ENCODE measurements at places on chromosomes 2 and 18.

GRCh38 chr2:85549826-85550225 lies 10.9 kb downstream of the MAT2A start:
- no peak for DNase-seq

- DNase-seq, result no peak
These were observed 41.1 kb upstream of the DSC1 start for GRCh38 chr18:31203794-31204148.

- DNase-seq, result no peak
These were observed 168.5 kb downstream of the DPP4 start for GRCh38 chr2:161905389-161906046.

GRCh38 chr2:151106805-151107506 lies 154.7 kb downstream of the RBM43 start:
- no peak for DNase-seq

DNA sequence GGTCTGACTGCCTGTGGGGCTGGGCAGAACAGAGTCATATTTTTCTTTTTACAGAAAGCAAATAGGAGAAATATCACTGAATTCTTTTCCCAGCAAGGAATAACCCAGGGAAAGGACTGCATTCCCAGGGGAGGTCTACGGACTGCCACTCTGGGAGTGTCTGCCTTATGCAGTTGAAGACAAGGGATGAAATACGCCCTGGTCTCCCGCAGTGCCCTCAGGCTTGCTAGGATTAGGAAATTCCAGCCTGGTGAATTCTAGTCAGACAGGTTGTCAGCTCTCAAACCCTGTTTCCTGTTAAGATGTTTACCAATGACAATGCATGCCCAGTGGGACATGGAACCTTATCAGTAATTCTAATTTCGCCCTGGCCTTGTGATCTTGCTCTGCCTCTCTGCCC lies 30.3 kb upstream of the PDK1 start:
- no peak for DNase-seq

- no peak for DNase-seq
These were observed 251.0 kb downstream of the NDUFA10 start for GRCh38 chr2:239774142-239774462.

DNA sequence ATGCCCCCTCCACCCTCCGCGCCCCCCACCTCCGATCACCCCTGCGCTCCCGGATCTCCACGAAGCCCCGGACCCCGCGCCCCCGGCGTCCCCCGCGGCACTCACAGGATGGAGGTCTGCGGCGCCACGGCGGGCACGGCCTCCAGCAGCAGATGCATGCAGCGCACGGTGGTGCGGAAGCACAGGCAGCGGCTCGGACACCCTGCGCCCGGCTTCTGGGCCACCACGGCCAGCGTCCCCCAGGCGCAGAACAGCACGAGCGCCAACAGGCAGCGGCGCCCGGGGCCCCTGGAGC lies 217 bp downstream of the PXDN start:
- DNase-seq, result no peak

GRCh38 chr2:30354150-30354549 lies 92.9 kb upstream of the LCLAT1 start:
- no peak for DNase-seq

DNA sequence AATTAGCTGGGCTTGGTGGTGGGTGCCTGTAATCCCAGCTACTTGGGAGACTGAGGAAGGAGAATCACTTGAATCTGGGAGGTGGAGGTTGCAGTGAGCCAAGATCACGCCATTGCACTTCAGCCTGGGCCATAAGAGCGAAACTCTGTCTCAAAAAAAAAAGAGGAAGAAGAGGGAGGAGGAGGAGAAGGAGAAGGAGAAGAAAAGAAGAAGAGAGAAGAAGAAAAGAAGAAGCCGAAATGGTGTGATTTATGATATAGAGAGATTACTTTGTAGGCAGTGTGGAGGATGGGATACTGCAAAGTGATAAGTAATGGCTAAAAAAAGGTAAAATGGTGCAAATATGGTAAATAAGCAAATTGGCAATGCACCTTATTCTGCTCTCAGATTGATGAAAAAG lies 25.1 kb downstream of the THNSL2 start:
- no peak for DNase-seq

DNA sequence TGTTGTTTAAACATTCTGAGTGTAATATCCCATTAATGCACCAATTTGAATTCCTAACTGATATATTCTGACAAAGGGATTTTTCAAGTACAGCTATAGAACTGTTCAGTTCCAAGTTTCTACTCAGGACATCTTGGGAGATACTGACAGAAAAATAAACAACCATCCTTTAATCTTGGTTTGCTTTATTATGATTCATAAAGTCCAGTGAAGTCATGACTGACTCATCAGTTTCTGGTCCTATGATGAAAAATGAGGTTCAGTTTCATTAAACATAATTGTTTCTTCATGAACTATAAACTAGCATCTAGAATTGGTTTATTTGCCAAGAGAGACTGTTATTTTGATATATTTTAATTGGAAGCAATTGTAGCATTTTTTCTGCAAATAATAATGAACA lies 896.2 kb downstream of the CCDC85A start:
- DNase-seq, result no peak

- no peak for DNase-seq
These were observed 108.0 kb downstream of the FAM168B start for GRCh38 chr2:130985206-130985780.

DNA sequence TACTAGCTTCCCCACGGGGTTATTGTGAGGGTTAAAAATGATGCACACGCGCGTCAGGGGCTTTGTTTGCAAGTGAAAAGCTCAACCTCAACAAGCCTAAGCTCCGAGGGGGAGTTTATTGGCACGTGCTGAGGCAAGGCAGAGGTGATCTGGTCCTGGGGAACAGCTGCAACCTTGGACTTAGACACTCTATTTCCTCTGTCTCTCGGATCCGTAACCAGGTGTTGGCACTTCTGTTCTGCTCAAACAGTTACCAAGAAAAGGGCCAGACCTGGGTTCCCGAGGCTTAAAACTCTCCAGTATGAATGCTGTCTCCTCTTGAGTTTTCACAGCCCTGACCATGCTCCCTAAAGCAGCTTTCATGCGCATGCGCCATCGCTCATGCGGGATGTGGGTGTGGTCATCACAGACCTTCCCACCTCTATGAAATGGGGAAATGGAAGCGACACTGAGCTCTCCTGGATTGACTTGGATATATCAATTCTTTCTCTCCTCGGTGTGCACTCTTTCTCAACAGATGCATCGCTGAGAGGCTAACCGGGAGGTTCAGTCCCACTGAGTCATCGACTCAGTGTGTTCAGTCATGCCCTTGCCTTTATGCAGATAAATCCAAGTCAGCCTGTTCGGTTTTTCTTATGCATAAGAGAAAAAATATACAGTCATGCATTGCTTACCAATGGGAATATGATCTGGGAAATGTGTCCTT lies 19.9 kb upstream of the RAB31 start:
- DNase-seq, result no peak

- DNase-seq, result no peak
These were observed 45.5 kb downstream of the FANCL start for GRCh38 chr2:58195662-58196061.

DNA sequence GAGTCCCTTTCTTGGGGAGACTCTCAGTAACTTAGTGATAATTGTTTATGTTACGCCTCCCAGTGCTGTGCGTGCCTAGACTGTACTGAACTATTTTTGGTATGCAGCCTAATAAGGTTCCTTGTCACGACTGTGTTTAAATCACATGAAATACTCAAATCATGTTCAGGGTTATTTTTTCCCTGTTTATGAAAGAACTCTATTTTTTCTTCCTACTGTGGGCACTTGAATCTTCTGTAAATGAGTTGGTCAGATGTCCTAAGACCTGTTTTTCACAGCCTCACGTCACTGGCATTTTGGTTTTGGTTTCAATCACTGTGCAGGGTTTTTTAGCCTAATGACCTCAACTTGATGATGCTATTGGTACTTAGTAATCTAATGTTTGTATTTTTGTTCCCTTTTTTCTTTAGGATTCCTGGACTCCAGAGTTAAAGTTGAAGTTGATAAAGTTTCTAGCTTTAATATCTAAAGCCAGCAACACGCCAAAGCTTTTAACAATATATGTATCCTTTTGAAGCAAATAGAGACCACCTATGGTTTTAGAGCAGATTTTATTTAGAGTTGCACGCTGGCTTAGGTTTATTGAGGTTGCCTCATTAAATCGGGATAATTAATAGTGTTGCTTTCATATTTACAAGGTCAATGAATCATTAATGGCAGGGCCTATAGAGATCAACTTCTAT lies 24.0 kb downstream of the ARMC9 start:
- no peak for DNase-seq

DNA sequence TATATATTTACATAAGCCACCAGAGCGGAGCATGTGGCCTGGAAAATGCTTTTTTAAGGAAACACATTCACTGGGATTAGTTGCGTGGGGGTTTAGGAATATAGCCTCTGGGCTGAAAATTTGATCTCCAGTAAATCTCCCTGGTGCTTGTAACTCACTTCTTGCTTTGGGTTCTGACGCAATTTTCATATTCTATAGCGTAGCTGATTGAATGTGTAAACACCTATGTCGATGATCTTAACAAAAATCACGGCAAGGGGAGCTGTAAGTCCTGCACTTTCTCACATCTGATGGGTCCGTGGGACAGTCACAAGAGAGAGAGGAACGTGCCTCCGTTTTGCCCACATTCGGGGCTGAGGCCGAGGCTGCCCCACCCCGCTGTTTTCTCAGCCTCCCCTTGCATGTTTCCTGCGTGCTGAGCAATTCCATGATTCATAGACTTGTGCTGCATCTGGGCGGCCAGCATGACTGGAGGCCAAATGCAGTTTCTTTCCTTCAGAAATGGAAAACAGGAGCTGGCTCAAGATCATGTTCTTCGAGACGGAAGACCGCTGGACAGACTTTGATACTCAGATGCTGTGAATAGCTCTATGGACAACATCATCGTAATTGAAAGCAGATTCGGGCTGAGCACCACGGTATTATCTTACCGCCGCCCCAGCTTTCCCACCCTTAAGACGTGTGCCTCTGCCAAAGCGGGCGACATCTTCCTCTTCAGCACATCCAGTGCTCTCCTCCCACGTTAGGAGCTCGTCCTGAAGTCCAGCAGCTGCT lies 109.2 kb downstream of the TMEM18 start:
- no peak for DNase-seq

GRCh38 chr18:79548621-79548985 lies 131.0 kb upstream of the CTDP1 start:
- no peak for DNase-seq

- DNase-seq, result no peak
These were observed 707 bp downstream of the KRCC1 start for GRCh38 chr2:88054782-88055370.

DNA sequence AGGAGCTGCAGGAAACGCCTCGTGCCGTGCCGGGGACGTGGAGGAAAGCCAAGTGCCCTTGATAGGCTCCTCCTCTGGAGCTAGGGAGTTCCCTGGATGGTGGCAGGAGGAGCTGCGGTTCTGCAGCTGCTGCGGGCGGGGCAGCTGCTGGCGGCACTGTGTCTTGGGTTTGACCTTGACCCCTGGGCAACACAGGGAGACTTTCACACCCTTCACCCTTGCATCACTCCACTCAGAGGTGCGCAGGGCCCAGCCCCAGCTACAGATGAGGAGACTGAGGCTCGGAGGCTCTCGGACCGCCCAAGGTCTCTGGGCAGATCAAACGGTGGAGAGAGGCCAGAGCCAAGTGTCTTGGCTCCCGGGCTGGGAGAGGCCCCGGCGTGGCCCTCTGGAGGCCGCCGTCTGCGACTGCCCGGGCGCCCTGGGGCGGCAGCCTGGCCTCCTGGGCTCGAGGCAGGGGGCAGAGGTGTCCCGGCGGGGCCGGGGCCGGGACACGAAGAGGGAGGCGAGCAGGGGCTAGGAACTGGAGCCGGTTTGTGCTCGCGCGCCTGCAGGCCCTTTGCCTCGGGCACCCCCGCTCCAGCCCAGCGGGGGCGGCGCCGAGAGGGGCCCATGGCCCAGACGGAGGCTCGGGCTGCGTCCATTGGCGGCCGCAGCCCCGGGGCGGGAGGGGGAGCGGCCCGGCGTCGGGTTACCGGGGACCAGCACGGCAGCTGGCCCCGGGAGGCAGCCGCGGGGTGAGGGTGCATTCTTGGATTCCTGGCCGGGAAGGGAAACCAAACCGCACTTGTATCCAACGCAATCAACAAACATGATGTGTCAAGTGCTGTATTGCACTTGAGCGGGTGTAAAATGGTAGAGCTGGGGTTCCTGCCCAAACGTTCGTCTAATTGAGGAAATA lies 129.6 kb upstream of the SLC1A4 start:
- no peak for DNase-seq

- DNase-seq, result no peak
These were observed 106.3 kb downstream of the TRIM43 start for GRCh38 chr2:95698146-95698545.

DNA sequence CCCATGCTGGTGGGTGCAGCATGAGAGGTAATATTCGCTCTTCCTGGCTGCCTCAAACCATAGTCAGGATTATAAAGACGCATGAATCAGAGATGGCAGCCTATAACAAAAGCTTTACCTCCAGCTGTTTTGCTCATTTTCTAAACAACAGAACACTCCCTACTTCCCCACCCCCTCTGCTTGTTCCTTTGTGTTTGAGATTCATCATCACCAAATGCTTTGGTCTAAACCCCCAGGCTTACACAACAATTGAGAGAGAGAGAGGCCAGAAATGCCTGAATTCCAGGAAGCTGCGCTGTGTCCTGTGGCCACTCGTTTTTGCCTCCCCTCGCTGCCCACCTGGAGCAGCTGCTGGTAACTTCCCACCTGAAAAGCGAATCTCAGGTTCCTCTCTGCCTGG lies 78.8 kb upstream of the CAPN13 start:
- DNase-seq, result no peak

GRCh38 chr18:23864624-23865023 lies 149.9 kb upstream of the TTC39C start:
- DNase-seq, result no peak

- no peak for DNase-seq
These were observed 20.9 kb downstream of the RAB10 start for GRCh38 chr2:26054598-26055348.

DNA sequence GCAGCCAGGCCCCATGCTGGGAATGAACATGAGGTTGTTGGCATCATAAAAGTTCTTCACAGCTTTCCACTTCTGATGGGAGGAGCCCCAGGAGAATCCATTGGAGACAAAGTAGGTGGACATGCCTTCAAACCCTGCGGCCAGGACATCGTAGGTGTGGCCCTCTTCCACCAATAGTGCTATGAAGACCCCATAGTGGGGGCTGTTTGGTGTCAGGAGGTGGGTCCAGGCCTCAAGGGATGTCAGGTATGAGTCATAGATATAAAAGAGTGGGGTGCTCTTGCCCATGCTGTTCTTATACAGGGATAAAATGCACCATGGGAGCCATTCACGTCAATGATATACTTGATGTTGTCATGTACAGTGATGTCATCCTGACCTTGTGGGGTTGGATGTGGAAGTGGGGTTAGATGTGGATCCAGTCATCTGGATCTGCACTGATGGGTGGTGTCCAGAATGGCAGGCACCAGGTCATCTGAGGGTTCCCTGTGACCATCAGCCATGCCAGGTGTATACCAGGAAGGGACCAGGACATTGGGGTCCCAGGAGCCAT lies 22.1 kb upstream of the MCM6 start:
- no peak for DNase-seq
